ENCODE measurements at places on chromosomes 1 and 21. TPM values are rescaled to one million over a fixed set of nuclear protein-coding genes. Genes with fewer than 3 reads are reported as not detected.

HTR6 gene
- not detected for total RNA-seq

CELA3B gene
- not detected for total RNA-seq

APOBEC4 gene
- total RNA-seq = not detected

PRSS38 gene
- not detected for total RNA-seq

AGMAT gene
- total RNA-seq = 5.5 TPM

KCNK1 gene
- 9.4 TPM for total RNA-seq

NHLH2 gene
- total RNA-seq = 0.04 TPM

CAPZA1 gene
- total RNA-seq = 261 TPM

AK5 gene
- 0.86 TPM for total RNA-seq

DCST1 gene
- total RNA-seq = not detected

ICOSLG gene
- total RNA-seq = 0.57 TPM

PTPN22 gene
- 0.39 TPM for total RNA-seq

RBM34 gene
- total RNA-seq = 48.2 TPM

SPATA17 gene
- 0.30 TPM for total RNA-seq

RHCE gene
- 0.95 TPM for total RNA-seq

KTI12 gene
- 13.0 TPM for total RNA-seq

NECTIN4 gene
- 0.23 TPM for total RNA-seq

STX12 gene
- total RNA-seq = 28.3 TPM

RNU1-1 gene
- total RNA-seq = under 0.01 TPM

NES gene
- total RNA-seq = 0.31 TPM

DRAXIN gene
- not detected for total RNA-seq

CDA gene
- 24.3 TPM for total RNA-seq

REN gene
- total RNA-seq = not detected

CCDC190 gene
- total RNA-seq = not detected

F13B gene
- not detected for total RNA-seq

HLX gene
- 0.08 TPM for total RNA-seq

KCNN3 gene
- not detected for total RNA-seq

AGRN gene
- total RNA-seq = 211 TPM

PADI3 gene
- total RNA-seq = 9.7 TPM

TMEM240 gene
- not detected for total RNA-seq

NUF2 gene
- total RNA-seq = 26.8 TPM

TCHHL1 gene
- total RNA-seq = 0.08 TPM
